ENCODE measurements at places on chromosomes 4 and X.

- no peak for DNase-seq
Measured at GRCh38 chrX:40109288-40110008, 11.7 kb upstream of the BCOR start.

DNA sequence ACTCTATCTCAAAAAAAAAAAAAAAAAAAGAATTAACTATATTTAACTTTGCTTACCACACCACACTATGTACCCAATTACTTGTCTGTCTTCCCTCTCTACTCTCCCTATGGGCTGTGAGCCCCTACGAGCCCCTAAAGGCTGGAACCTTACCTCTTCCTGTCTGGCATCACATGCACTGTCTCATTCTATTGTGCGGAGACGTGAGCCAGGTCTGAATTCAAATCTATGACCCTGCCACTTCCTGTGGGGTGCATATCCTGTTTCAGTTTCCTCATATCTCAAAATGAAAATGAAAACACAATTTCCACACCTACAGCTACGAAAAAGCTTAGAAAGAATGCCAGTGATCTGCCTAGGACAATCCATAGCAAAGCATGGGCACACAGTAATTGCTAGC lies 42.9 kb upstream of the HS3ST1 start:
- no peak for DNase-seq

DNA sequence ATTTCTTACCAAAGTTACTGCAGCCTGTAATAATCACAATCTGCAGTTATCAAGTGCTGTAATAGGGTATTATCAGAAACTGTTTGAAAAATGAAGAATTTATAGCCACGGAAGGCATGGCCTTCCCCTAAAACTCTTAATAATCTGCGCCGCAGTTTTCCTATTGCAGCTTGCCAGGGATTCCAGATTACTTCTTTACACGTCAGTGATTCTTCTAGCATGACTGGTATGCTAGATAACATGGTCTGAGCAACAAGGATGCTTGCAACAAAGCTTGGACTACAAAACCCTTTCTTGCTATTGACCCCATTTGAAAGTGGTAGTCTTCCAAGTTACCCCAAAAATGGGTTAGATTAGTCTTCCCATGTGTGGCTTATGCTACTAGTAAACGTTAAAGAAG lies 47.2 kb upstream of the GK2 start:
- no peak for DNase-seq

DNA sequence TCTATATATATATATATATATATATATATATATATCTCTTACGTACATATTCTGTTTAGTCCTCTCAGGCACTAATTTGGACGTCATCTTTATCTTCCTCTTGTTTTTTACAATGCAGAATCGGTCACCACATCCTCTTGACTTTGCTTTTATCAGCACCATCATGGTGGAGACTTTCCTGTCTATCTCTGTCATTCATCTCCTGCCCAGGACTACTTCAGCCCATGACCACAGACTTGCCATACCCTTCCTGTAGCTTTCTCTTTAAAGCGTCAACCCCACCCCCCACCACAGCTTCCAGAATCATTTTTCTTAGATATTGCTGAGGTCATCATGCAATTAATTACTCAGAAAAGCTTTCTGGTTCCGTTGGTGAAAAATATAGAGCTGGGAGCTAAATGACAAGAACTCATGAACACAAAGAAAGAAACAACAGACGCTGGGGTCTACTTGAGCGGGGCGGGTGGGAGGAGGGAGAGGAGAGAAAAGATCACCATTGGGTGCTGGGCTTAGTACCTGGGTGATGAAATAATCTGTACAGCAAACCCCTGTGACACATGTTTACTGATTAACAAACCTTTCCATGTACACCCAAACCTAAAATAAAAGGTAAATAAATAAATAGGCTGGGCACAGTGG lies 30.5 kb upstream of the PRKX start:
- no peak for DNase-seq

GRCh38 chr4:100022792-100023222 lies 72.7 kb upstream of the H2AZ1 start:
- no peak for DNase-seq

DNA sequence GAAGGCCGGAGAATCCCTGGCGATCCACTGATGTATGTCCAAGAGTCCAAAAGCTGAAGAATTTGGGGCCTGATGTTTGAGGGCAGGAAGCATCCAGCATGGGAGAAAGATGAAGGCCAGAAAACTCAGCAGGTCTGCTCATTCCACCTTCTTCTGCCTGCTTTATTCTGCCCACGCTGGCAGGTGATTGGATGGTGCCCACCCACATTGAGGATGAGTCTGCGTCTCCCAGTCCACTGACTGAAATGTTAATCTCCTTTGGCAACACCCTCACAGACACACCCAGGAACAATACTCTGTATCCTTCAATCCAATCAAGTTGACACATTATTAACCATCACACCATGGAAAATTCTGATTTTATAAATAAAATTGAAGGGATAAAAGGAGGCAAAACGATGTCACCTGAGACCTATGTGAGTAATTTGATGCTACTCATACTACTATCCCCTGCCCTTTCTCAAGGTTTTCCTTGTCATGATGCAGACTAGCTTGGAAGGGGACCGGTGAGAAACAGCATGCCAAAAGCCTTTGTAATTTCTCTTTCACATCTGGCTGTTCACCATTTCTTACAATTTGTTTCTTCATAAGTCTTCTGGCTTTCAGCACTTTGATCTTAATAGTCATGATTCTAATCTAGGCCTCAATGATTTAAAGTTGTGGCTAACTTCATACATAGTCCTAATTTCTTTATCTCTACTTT lies 9.7 kb upstream of the PYURF start:
- no peak for DNase-seq

- DNase-seq: no peak
Measured at GRCh38 chr4:127445471-127445870, 187.3 kb upstream of the INTU start.

- DNase-seq: no peak
Measured at GRCh38 chr4:64271601-64272081, 137.6 kb downstream of the TECRL start.

DNA sequence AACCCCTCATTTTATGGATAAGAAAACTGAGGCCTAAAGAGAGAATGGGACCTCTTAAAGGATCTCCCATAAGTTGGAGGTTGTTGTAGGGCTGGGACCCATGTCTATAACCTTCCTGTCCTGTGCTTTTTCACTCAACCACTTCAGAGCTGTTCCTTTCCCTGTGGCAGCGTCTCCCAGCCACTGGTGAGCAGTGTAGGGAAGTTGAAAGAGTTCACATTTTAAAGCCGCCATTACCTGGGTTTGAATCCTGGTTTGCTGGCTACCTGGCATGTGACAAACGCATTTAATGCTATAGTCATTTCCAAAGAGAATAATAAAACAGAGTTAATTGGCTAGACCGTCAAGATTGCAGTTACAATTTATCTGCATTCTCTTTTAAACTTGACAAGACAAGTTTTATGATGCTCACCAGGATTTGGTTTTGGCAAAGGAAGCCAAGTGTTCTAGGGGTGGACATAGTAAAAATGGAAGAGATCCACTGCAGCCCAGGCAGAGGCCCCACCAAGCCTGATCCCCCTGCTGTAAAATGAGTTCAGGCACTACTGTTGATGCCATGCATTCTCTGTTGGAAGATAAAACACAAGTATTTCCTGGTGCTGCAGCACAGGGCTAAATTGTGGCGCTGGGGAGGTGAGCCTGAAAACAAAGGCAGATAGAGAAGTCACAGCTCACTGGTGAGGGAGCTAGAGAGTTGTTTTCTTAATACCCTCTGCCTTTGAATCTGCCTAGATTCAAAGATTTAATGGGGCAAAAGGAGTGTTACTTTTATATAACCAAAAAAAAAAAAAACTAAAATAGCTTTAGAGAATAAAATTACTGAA lies 218.7 kb downstream of the NWD2 start:
- DNase-seq: no peak

DNA sequence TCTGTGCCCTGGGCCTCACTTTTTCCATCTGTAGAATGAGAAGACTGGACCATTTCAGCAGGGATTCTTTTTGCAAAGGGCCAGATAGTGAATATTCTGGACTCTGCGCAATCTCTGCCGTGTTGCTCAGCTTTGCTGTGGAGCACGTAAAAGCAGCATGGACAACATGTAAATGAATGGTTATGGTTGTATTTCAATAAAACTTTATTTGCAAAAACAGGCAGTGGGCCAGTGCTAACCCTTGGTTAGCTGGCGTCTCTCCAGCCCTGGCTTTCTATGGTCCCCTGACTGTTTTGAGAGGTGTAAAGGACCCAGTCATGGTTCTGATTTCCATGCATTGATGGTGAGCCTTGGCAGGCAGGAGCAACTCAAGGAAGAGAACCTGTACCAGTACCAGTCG lies 18.7 kb downstream of the WFS1 start:
- DNase-seq: no peak

- no peak for DNase-seq
Measured at GRCh38 chr4:55345054-55345453, 988 bp upstream of the SRD5A3 start.

DNA sequence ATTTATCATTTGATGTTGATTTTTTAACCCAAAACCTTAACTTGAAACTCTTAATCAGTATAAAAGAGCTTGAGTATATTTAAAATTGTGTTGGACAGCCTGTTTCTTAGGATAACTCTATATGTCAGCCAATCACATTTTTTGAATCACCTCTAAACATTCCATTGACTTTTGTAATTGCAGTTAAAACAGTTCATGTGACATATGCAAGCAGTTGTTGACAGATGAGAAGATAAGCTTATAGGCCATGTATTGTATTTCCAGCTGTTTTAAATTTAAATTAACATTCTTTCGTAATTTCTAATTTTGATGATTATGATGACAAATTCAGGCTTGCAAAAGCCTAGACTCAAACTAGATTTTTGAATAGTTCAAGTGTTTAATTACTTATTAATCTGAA lies 17.4 kb downstream of the VEGFC start:
- DNase-seq: no peak

- DNase-seq: no peak
Measured at GRCh38 chr4:26995316-26995715, 134.7 kb downstream of the STIM2 start.

DNA sequence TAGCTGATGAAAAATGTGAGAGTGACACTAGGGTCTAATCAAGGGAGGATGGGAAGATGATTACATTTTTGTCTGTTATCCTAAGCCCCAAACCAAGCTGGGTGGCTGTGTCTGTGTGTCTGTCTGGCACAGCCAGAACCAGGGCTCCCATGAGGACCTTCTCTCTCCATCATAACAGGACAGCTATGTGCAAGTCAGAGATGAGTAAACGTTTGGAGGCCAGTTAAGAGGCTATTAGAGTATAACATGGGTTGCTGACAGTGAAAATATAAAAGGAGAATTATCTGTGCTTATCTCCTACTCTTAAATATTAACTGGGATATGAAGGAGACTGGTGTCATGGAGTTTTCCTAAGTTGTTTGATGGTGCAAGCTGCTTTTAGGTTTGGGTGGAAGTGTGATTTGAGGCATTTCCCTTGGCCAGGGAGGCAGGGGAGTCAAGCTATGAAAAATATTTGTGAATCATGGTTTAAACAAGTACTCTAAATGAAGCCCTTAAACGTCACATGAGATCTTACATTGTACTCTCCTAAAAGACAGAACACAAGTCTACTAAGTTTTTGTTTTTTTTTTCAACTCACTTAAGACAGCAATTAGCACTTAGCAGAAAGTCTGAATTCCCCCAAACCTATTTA lies 156.2 kb downstream of the ENOX2 start:
- no peak for DNase-seq

DNA sequence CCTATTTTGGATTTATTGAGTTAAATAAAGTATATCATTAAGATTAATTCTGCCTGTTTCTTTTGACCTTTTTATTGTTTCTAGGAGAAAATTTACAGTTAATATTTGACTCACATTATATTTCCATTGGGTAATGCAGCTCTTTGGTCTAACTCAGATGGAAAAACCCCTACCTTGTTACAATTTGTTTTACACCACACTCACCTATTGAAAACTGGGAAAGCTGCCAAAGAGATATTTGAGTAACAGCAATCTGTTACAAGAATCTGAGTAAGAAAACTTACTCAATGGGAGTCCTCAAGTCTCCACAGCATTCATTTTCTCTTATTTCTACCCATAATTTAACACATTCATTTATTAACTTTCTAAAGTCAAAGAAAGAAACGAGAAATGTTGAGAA lies 108.0 kb upstream of the TLL1 start:
- DNase-seq: no peak

DNA sequence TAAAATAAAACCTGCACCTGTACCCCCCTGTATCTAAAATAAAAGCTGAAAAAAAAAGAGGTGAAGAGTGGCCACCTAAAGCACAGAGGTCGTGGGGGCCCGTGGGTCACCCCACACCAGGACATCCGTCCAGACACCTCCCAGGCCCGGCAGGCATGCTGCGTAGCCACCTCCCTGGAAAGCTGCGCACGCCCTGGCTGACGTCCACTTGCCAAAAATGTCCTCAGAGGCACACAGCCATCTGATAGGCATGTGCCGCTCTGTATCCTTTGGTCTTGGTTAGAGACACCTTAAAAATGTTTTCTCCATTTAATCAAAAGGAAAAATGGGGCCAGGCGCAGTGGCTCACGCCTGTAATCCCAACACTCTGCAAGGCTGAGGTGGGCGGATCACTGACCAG lies 17.7 kb downstream of the FAM53A start:
- DNase-seq: no peak

DNA sequence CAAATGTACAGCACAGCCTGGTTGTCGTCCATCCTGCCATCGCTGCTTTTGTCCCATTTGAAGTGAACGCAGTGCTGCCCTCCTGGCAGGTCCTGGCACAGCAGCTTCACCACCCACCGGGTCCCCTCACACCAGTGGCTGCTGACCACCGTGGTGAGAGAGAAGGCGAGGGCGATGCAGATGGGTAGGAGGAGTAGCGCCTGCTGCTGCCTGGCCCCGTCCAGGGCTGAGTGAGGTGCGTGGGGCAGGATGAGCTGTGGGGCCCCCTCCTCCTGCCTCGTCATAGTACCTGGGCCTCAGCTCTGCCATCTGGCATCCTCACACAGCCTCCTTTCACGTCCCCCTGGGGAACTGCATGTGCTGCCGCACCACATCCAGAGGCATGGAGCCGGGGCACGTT lies 1.8 kb downstream of the DCAF8L2 start:
- DNase-seq: no peak

- no peak for DNase-seq
Measured at GRCh38 chr4:152247271-152247975, 288.5 kb downstream of the FBXW7 start.

DNA sequence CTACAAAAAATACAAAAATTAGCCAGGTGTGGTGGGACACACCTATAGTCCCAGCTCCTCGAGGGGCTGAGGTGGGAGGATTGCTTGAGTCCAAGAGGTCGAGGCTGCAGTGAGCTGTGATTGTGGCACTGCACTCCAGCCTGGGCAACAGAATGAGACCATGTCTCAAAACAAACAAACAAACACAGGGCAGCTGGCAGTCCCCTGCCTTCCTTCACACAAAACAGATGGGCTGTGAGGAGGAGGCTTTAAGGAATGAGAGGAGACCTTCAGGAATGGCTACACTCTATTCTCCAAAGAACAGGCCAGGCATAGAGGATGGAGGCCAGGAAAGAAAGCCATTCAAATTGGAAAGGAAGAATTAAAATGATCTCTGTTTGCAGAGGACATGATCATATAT lies 65.6 kb upstream of the MAML3 start:
- DNase-seq: no peak
